ENCODE measurements at places on chromosomes 12 and 14.

DNA sequence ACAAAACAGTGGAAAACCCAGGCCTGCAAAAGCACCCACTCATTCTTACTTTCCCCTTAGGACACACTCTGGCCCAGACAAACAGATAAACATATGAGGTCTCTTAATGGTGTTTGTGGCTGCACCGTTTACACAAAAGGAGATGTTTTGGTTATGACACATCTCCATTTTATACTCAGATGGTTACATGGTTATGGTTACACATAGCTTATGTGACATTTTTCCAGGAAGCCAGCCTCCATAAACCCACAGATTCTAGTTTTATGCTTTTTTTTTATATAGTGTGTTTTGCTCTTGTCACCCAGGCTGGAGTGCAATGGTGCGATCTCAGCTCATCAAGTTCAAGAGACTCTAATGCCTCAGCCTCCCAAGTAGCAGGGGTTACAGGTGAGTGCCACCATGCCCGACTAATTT, 3.5 kb upstream of the KLRD1 start:
- DNase-seq: no peak

- no peak for DNase-seq
Measured at GRCh38 chr12:119683413-119683812, 15.5 kb downstream of the PRKAB1 start.

DNA sequence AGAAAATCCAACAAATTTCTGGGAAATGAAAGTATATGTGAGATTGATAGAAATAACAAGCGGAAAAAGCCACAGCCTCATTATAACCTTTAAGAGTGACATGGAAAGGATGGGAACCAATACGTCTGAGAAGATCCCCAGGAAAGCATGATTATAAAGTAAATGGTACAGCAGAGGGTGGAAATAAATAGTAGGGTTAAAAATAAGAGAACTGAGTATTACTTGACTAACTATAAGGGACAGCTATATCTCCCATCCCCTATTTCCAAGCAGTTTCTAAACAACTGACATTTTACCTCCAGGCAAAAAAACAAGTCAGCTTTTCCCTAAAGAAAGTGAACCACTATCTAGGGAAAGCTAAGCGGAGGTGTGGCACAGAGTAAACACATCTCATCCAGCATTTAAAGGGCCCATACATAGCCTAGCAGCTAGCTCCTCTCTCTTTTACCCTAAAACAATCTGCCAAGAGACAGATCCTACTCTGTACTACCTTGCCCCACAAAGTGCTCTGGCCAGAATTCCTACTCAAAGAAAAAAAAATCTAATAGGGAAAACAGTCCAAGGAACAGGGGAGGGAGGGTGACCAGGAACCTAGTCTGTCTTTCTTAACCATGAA, 11.2 kb downstream of the OSBPL8 start:
- no peak for DNase-seq

DNA sequence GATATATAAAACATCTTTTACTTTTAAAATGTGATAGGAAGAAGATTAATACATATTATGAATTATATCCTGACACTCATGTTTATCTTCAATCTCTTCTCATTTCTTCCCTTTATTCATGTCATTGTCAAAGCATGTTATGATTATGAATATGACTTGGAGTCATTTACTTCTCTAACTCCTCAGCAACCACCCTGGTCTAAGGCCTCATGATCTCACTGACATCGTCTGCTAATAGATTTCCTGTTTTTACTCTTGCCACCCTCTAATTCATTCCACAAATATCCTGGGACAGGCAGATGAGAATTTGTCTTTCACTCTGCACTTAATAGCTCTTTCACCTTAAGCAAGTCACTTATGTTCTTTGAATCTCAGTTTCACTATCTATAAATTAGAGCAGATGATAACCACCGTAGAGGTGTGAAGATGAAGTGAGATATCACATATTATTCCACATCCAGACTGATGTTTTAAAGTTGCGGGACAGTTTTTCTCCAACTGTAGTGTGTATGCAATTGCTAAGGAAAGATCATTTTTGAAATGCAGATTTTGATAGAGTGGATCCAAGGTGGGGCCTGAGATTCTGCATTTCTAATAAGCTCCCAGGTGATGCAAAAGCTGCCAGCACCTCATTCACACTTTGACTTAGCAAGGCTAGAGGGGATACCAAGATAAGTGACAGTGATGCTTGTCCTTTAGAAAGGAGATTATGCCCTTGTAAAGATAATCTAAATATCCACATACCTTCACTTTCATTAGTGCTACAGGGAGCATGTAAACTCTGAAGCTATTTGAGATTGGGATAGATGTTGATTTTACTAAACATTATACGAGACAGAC, 3.3 kb upstream of the IAPP start:
- no peak for DNase-seq

GRCh38 chr14:94398182-94398479, 9.7 kb upstream of the SERPINA1 start:
- DNase-seq: no peak

DNA sequence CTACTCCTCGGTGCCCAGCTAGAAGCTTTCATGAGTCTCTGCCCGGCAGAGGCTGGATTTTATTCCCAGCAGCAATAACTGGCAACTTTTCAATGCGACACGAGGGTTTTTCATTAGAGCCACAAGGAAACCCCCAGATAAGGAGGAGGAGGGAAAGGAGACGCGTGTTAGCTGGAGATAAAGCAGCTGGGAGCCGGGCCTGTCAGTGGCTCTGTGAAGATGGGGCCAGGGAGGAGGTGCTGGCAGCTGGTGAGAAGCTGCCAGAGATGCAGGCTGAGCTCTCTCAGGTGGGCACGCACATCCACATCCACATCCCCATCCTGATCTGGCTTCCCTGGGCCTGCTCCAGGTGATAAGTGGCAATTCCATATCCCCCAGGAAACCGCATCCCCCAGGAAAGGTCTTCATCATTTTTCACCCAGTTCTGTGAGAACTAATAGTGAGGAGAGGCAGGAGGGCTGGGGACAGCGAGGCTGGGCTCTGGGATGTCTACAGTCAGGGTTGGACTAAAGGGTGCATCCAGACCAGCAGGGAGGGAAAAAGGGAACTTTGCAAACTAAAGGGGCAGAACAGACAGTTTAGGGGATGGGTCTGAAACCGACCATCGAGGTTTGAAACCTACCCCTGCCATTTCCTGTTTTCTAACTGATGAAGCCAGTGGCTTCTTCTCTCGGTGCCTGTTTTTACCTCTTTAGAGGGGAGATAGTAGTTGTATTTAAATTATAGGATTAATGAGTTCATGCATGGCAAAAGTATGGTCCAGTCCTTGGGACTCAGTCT, 413.2 kb downstream of the DPF3 start:
- no peak for DNase-seq

DNA sequence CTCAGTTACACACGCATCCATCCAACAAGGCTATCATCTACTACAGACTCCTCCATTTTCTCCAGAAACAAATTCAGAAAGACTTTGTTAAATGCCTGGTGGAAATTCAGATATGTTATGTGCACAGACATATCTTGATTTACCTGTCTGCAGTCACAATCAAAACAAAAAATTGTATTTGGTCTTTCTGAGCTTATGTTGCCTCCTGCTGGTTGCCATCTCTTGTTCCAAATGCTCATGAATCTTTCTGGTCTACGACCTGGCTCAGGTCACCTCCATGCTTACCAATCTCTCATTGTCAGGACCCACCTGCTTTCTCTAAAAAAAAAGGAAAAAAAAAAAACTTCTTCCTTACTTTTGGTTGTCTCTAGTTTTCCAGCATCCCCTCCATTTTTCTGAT, 169.2 kb upstream of the PLXNC1 start:
- no peak for DNase-seq

DNA sequence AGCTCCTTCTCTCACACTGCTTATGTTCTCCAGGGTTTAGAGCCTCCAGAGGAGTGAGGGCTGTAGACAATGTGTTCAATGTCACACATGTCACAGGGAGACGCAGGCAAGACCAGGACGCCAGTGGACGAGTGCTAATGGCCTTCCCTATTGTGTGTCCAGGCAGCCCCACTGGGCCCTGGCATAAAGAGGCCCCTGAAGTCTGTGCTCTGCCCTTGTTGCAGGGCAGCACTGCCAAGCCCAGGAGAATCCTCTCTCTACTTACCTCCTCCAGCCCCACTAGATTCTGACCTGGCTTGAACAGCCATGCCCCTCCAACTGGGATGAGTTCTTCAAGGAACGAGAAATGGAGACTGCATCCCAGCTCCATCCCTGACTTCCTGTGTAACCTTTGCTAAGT, 24.8 kb upstream of the TMEM106C start:
- DNase-seq: no peak

DNA sequence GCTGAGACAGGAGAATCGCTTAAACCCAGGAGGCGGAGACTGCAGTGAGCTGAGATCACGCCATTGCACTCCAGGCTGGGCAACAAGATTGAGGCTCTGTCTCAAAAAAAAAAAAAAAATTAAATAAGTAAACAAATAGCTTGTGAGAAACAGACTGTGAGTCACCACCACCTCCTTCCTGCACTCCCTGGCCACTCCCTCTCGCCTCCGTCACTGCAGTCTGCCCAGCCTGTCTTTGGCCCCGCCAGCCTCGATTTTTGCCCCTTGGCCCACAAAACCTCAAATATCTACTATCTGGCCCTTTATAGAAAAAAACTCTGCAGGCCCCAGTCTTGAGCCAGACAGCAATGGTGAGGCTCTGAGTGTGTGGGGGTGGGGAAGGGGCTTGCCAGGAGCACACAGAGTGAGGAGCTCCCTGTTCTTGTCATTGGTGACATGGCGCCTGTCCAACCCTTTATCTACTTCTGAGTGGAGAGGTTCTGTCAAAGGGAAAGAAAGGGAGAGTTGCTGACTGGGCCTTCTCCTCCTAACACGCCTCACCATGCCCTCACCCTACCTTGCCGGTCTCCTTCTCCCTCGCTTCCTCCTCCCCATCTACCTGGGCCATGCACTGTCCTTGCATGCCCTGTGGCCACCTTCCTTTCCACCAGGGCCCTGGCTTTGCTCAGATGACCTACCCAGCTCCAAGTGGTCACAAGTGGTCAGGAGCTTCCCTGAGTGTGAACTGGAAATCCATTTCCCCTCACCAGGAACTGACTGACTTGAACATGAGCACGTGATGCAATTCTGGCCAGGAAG, 22.1 kb downstream of the LGMN start:
- DNase-seq: peak; percentile 39

DNA sequence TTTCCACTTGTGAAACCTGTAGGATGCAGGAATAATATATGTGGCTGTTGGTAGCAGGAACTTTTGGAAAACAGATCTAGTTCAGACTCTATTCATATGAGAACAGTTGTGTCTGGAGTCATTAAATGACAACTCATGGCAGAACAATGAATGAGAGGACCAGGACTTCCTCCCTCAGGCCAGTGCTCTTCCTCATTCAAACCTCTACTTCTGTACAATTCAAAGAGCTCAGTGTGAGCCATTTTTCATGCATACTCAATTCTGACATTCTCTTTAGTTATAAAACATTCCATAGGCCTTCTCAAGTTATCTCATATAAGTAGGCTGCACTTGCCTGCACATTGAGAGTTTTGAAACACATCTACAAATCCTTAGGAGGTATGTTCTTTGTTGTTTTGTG, 1526.6 kb upstream of the FLRT2 start:
- no peak for DNase-seq

GRCh38 chr14:88481059-88481458, 73.7 kb downstream of the PTPN21 start:
- no peak for DNase-seq

DNA sequence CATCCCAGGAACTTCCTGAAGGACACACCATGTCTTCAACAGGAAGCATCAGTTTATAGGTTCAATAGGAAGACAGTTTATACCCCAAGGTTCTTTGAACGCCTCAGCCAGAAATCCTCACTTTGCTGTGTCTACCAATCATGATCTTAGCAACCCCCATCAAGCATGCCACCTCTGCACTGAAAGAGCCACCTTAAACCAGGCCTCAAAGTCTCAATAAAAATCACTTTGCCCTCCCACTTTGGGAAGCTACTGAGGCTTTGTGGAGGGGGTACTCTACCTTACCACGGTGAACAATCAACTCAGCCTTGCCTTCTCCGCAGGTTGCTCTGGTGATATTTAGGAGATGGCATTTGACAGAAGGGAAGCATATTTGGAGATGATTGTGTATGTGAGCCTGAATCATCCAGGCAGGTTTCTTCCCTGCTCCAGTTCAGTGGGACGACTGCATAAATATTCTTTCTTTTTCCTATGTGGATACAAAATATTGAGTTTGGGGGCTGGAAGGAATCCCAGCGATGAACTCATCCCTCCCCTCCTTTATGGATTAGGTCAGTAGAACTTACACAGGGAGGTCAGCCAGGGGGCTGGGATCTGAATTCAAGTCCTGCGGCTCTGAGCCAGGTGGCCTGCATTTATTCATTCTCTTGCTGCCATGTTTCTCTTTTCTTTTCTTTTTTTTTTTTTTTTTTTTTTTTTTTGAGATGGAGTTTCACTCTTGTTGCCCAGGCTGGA, 42.8 kb upstream of the VASH1 start:
- DNase-seq: peak; percentile 62

- DNase-seq: no peak
Measured at GRCh38 chr14:104658325-104658712, 31.1 kb upstream of the INF2 start.

- no peak for DNase-seq
Measured at GRCh38 chr12:109250523-109250922, 58.6 kb downstream of the FOXN4 start.

GRCh38 chr14:96057738-96058137, 18.6 kb downstream of the C14orf132 start:
- DNase-seq: no peak

GRCh38 chr12:3821441-3821840, 51.8 kb downstream of the PARP11 start:
- DNase-seq: no peak

GRCh38 chr14:98607341-98607910, 664.6 kb downstream of the BCL11B start:
- DNase-seq: no peak

DNA sequence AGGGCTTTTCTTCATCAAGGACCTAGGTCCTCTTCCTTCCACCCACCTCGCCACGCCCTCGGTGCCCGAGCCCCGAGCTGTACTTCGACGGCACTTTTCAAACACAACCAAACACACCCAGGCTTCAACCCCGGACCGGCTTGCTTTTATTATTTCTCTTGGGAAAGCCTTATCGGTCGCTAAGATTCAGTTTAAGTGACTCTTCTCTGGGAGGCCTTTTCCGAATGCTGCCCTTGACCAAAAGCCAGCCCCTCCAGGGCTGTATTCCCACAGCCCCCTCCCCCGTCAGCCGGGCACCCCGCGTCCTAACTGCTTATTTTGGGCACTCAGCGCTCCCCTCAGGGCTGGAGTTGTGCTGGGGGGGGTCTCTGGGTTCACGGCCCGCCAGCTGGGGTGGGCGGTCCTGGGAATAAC, 644 bp upstream of the PPP4R4 start:
- no peak for DNase-seq

Measured in left ventricle myocardium inferior (tissue), 1 donor.